Pancreas (tissue), 10 donors: ENCODE measurements at places on chromosomes 12 and 14.

- no peaks in the 10 kb centered on the region for H3K27me3 ChIP-seq
- no peak for DNase-seq
- H3K4me1 ChIP-seq, result no peaks in the 10 kb centered on the region
- no peak overlapping the region for H3K4me3 ChIP-seq
- H3K27ac ChIP-seq, result no peak overlapping the region
Observed at GRCh38 chr12:107129315-107129930, 36.1 kb upstream of the CRY1 start.

DNA sequence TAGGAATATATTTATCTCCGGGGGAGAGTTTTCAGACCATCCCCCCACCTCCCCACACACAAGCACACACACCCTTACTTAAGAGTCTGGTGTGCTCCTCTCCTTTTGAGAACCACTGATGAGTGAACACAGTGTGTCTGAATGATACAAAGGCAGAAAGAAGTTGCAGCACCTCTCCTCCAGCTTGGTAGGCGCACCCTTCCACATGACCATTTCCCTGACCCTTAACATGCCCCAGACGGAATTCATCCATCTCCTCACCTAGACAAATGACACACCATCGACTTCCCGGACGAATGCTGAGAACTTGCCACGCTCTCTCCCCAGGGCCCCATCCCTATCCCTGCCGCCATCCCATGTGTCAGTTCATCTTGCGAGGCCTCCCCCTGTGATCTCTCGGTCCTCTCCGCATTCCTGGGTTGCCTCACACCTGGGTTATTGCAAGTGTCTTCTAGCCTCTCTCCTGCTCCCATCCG is 3.9 kb downstream of the TNFRSF1A start:
- no peaks in the 10 kb centered on the region for H3K27me3 ChIP-seq
- H3K27ac ChIP-seq, result peak overlapping the region; percentile 99
- H3K4me1 ChIP-seq, result peaks cover 45% of the 10 kb centered on the region
- H3K4me3 ChIP-seq, result no peak overlapping the region
- peaks cover 7% of the 10 kb centered on the region for H3K36me3 ChIP-seq
- DNase-seq, result no peak

GRCh38 chr14:81062816-81063215 is 107.4 kb downstream of the TSHR start:
- H3K36me3 ChIP-seq, result no peaks in the 10 kb centered on the region
- H3K27me3 ChIP-seq, result no peaks in the 10 kb centered on the region
- DNase-seq, result no peak
- no peak overlapping the region for H3K4me3 ChIP-seq
- H3K4me1 ChIP-seq, result no peaks in the 10 kb centered on the region
- H3K27ac ChIP-seq, result no peak overlapping the region

DNA sequence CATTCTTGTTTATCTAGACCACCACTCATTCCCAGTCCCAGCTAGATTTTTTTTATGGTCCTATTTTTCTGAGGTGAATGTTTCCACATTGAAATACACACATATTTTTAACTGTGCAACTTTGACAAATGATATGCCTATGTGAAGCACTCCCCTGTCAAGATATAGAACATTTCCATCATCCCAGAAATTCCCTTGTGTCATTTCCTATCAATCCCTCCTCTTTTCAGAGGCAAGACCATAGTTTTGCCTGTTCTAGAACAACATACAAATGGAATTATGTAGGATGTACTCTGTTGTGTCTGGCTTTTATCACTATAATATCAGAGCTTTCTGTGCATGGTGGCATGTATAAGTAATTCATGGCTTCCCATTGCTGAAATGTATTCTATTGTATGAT is 32.7 kb downstream of the TMEM19 start:
- no peaks in the 10 kb centered on the region for H3K4me1 ChIP-seq
- no peaks in the 10 kb centered on the region for H3K36me3 ChIP-seq
- no peak for DNase-seq
- no peaks in the 10 kb centered on the region for H3K27me3 ChIP-seq
- no peak overlapping the region for H3K4me3 ChIP-seq

GRCh38 chr12:49296034-49296835 is 1.3 kb downstream of the PRPH start:
- peaks cover 15% of the 10 kb centered on the region for H3K27me3 ChIP-seq
- H3K36me3 ChIP-seq, result no peaks in the 10 kb centered on the region
- peak; percentile 87 for DNase-seq
- H3K27ac ChIP-seq, result no peak overlapping the region
- peaks cover 10% of the 10 kb centered on the region for H3K4me1 ChIP-seq
- no peak overlapping the region for H3K4me3 ChIP-seq
